ENCODE measurements at places on chromosomes 12 and 14.

DNA sequence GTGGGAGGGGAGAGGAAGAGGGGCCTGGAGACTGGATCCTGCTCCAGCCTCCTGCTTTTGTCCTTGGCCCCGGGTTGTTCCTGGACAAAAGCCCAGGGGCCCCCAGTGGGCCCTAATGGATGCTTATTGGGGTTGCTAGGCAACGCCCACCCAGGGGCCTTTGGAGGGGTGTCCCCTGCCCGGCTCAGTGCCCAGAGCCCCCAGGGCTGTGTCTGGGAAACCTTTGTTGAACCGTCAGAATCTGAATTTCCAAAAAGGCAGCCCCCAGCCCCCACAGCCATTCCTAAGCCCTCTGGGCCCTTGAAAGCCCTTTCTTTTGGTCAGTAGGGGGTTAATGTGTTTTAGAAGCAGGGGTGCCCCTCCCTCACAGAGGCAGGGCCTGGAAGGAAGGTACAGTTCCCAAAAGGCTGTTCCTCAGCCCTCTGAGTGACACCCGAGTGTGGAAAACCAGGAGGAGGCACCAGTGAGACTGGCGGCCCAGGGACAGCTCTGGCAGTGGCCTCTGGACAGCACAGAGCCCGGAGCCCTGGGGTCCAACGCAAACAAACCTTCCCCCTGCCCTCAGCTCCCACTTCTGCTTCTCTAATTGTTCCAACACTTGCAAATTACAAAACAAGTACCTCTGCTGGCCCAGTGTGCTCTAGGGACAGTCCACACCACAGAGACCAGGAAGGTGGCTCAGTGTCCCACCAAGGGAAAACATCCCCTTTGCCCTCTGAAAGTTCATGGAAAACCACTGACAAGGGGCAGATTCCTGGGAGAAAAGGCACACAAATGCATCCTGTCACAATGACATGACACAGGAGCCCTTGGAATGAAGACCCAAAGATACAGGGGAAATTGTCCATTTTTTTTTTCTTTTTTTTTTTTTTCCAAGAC lies 19.4 kb downstream of the HHIPL1 start:
- DNase-seq = no peak

GRCh38 chr12:6872073-6873048 lies 742 bp downstream of the SPSB2 start:
- peak; percentile 40 for DNase-seq

- DNase-seq = no peak
Measured at GRCh38 chr12:38903596-38903995, 1.8 kb downstream of the CPNE8 start.

DNA sequence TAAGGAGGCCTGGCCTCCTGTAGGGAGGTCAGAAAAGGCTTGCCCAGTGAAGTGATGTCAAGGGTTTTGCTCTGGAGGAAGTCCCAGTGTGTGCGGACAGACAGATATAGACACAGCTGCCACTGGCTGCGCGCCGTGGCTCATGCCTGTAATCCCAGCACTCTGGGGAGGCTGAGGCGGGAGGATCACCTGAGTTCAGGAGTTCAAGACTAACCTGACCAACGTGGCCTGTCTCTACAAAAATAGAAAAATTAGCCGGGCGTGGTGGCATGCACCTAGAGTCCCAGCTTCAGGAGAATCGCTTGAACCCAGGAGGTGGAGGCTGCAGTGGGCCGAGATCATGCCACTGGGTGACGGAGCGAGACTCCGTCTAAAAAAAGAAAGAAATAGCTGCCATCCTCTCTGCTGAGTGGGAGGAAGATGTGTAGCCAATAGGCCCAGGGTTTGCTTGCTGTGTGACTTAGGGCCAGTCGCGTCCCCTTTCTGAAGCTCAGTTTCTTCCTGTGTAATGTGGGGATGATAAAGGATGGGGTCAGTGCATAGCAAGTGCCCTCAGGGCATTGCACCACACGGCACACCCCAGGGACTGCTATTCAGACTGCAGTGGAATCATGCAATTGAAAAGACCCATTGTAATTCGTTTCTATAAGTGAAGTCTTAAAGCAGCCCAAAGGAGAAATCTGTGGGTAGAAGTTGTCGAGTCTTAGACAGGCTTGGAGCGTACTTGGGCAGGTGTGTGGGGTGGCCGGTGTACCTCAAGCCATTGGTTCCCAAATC lies 18.7 kb upstream of the MLEC start:
- no peak for DNase-seq

DNA sequence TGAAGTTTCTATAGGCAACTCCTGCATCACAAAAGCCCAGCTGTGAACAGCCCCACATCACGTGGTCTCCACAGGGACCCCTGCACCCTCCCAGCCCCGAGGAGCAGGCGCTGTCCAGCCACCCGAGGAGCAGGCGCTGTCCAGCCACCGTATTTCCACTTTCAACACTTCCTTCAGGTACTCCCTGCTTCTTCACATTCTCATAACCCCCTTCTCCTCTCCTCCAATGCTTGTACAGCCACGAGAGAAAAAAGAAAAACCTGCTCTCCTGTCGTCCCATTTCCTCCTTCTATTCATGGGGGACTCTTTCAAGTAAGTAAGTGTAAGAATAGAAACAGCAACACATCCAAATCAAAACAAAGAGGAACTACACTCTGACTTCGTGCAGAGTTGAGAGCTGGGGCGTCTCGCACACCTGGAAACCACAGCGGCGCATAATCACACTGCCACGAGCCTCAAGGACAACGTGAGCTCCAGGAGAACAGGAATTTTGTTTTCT lies 11.9 kb downstream of the CDC42BPB start:
- DNase-seq = no peak

- DNase-seq = no peak
Measured at GRCh38 chr12:128793701-128794100, 30.1 kb downstream of the SLC15A4 start.

DNA sequence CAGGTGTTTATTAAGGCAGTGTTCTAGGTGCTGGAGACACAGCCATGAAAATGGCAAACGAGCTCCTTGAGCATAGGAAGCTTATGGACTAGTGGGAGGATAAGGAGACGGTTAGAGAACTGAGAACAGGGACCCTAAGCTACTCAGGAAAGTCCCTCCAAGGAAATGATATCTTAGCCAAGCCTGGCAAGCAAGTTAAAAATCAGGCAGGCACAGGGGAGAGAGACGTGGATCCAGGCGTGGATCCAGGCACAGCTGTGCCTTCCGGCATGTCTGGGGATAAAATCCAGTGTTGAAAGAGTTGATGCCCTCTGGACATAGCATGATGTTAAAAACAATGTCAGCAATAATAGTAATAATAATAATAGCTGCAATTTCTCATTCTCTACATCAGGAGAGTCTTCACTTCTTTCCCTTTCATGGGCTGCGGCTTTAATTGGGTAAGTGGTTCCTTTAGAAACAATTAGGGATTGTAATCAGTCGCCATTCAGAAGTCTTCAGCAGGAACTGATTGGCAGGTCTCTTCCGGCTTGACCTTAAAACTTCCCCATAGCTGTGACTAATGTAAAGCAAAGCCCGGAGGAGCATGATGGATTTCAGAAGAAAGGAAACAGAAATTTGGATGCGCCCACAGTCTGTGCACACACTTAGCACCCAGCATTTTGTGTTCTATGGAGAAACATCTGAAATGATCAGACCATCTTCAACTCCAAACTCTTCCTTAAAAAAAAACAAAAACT lies 230.2 kb downstream of the SLC41A2 start:
- DNase-seq = no peak

- no peak for DNase-seq
Measured at GRCh38 chr12:11561411-11561810, 88.1 kb upstream of the ETV6 start.

GRCh38 chr14:37668646-37669045 lies 73.2 kb downstream of the TTC6 start:
- DNase-seq = no peak

DNA sequence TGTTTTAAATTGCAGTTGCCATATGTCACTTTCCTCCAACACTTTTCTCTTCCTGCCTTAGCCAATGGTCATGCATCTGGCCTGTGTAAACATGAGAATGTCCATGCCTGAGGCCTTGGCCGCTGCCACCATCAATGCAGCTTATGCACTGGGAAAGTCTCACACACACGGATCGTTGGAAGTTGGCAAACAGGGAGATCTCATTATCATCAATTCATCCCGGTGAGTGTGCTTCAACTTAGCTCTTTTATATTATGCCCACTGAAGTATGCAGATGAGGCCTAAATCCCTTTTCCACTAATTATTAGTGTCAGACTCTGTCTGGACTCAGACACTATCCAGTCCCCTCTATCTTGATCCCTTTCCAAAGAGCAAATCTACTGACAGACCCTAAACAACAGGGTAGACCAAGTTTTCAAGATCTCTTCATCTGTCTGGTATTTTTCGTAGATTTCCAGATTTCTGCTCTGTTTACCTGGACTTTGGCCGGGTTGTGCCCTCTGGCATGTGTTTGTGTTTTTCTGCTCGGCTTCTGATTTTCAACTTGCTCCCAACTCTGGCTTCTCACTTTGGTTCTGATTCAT lies 23.2 kb downstream of the AMDHD1 start:
- DNase-seq = no peak

DNA sequence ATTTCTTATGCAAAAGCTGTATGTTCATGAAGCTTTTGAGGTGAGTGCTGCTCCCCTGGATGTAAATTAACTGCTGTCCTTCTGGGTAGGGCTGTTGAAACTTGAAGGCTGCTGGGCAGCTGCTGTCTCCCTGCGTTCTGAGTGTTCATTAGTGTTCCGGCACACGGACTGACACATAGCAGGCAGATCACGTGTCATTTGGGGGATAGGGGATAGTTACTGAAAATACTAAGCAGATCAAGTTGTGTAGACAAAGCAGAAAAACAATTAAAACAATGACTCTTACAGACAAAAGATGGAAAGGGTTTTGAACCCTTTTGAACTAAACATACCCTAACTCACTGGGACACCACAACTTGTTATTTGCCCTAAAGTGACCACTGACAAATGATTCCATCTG lies 82.5 kb downstream of the PRICKLE1 start:
- no peak for DNase-seq

- no peak for DNase-seq
Measured at GRCh38 chr12:65902500-65902899, 78.2 kb downstream of the HMGA2 start.

- no peak for DNase-seq
Measured at GRCh38 chr12:65937806-65938205, 113.5 kb downstream of the HMGA2 start.

DNA sequence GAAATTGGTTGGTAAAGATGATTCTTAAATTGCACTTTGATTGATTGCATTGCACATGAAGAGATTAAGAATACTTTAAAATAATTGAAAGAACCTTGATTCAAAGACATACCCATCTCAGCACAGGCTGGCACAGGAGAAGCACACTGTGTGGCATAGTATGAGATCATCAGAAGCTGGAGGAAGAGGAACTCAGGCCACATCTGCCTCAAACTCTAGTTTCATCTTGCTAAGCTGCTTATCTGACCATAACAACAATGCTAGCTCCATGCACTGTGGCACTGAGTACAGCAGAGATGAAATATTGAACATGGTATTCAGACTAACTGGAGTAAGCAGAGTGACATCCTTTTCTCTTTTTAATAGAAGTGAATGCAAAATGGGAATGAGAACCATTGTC lies 99.1 kb downstream of the TBC1D30 start:
- no peak for DNase-seq

- no peak for DNase-seq
Measured at GRCh38 chr12:70835948-70836347, 84.6 kb downstream of the PTPRR start.

- peak; percentile 43 for DNase-seq
Measured at GRCh38 chr12:132465269-132466190, 24.4 kb upstream of the FBRSL1 start.

- no peak for DNase-seq
Measured at GRCh38 chr12:44847888-44848702, 28.0 kb downstream of the NELL2 start.

DNA sequence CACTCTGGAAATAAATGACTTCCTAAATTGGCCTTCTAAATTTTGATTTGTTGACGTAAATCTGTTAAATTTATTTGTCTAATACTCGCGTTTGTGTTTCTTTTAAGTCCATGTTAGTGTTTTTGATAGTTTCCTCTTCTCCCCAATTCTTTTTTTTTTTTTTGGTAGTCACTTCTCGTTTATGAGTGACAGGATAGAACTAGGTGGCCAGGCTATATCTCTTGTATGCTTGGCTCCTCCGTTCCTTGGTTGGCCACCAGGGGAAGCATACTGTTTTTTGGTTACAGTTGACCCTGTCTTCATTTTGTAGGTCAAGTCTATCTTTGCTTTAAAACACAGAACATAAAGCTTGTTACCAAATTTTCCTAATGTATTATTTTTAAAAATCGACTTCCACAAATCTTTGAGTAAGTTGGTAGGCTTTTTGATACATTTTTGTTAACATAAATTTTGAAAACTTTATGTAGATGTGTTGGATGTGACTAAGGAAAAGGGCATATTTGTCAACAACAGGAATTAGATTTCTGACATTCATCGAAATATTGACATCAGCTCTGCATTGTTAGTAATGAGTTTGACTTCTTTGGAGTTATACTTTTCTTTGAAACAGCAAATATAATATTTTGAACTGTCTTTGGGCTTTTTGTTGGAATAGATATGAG lies 2.2 kb downstream of the RCOR1 start:
- no peak for DNase-seq

DNA sequence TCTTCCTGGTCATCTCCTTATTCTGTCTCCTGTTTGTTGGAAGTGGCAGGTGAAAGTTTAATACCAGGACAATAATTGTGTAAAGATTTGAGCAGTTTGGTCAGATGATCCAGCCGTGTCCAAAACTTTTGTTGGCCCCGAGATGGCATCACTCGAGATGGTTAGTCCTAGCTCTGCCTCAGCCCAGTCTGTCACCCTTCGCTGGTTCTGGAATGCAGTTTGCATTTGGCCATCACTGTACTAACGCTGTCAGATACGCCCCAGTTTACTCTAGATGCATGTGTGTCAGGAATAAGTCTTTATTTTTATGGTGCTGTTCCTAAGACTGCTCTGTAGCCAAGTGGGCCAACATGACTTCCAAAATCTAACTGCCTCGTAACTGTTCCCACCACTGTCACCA lies 79.6 kb downstream of the MOK start:
- no peak for DNase-seq

GRCh38 chr12:49415521-49415970 lies 48.3 kb downstream of the SPATS2 start:
- DNase-seq = no peak

DNA sequence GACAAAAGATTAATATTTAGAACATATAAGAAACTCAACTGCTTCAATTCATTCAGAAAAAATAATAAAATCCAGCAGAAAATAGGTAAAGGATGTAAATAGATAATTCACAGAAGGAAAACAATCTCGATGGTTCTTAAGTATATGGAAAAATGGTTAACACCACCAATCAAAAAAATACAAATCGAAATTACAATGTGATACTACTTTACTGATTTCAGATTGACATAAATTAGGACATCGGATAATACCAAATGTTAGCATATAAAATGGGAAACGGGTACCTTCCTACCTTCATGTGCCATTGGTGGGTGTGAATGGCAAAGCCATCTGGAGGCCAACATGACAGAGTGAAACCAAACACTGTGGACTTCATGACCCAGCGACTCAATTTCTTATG lies 1.6 kb upstream of the PPP4R4 start:
- no peak for DNase-seq

Measured in DMS153 (cell line).